GM19239 (cell line): ENCODE measurements at places on chromosomes 1 and 21.

DNA sequence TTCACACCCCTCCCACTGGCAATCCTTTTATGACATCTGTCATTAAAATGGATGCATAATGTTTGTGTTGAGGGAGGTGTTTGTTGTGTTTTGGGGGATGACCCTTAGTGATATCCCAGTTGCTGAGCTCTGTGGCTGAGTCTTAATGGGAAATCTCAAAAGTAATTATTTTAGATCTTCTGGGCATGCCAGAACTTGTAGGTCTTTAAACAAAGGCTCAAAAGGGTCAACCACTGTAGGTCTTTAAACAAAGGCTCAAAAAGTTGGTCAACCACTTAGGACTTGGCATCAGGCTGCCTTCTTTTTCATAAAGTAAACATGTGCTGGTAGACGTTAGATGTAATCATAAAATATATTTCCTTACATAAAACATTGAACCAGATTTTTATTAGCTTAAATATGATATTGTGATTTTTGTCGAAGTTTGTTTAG, 78.0 kb downstream of the CDC14A start:
- no peak for DNase-seq

- DNase-seq, result no peak
These were observed 488.0 kb downstream of the LMO4 start for GRCh38 chr1:87816646-87817045.

DNA sequence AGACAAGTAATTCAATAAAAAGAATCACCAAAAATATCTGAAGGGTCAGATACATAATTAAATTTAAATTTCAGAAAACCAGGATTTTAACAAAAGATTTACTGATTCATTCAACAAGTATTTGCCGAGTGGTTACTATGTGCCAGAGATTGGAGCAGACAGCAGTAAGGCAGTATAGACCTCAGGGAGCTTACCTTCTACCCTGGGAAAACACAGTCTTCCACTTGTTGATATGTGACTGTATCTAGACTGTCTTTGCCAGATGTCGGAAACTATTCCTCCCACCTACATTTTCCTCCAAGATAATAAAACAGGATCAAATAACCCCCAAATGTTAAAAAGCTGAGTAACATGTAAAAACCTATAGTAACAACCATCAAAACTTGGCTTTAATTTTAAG, 6.2 kb downstream of the HNRNPR start:
- DNase-seq, result no peak

- no peak for DNase-seq
These were observed 24.2 kb downstream of the PGM1 start for GRCh38 chr1:63617450-63617849.

DNA sequence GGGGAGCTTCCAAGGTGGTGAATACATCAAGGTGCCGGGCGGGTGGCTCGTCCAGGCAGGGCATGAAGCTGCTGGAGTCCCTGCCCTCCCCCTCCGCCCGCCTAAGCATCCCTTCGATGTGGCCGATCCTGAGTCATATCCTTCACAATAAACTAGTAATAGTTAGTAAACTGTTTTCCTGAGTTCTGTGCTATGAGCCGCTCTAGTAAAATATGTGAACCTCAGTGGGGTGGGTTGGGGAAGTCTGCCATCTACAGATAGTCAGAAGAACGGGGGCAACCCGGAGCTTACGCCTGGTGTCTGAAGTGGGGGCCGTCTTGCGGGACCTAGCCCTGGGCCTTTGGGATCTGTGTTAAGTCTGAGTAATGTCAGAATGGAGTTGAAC, 21.6 kb downstream of the C2CD2 start:
- DNase-seq, result no peak

DNA sequence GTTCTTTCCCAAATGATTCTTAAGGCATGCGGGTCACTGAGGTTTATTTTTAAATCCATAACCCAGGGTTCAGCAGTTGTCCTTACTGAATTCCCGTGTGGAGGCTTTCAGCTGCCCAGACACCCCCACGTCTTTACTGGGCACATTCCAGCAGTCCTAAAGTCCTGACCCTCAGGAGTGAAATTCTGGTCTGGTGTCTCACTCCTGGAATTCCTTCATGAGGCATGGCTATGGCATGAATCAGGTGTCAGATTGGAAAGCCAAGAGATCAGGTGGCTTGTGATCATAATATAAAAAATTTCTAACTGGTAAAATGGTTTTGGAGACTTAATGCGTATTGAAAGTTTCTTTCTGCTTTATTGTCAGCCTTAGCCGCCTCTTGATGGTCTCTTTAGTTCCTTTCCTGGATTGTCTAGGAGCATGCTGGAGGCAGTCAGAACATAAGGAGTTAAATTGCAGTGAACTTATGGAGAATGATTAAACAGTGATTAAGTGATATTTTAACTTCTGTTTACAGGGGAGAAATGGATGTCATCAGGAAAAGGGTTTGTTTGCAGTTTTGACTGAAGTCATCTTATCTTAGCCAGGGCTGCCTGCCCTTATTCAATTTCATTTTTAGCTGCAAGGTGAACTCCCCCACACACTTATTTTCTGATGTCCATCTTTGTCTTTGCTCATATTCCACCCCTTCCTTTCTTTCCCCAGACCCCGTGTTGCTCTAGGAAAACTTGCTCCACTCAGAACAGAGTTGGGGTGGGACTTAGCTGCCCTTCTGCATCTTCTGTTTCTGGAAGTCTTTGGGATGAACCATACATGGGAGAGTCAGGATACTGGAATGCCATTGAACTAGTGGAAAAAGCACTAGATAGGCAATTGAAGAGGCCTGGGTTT, 25.7 kb upstream of the MACF1 start:
- DNase-seq, result no peak

- DNase-seq, result no peak
These were observed 53.8 kb downstream of the SERBP1 start for GRCh38 chr1:67376381-67376780.

- DNase-seq, result no peak
These were observed 446.8 kb downstream of the NUF2 start for GRCh38 chr1:163768576-163768975.

GRCh38 chr1:227883641-227884301, 64.0 kb downstream of the WNT9A start:
- DNase-seq, result no peak

DNA sequence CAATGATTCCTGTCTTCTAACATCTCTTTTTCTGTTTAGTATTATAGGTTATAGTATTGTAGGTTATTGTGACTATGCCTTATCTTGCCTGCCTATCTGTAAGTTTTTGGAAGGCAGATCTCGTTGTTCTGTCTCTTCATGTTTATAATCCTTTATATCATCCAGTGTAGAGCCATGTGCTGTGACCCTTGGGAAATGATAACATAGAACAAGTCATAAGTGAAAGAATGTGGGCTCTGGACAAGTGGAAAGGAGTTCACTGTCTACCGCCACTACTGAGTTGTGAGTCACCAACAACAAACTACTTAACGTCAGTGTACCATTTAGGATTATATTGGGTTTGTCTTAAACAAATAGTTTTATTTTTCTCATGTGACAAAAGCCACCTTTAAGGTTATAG, 139.3 kb downstream of the LYPLAL1 start:
- DNase-seq, result no peak

DNA sequence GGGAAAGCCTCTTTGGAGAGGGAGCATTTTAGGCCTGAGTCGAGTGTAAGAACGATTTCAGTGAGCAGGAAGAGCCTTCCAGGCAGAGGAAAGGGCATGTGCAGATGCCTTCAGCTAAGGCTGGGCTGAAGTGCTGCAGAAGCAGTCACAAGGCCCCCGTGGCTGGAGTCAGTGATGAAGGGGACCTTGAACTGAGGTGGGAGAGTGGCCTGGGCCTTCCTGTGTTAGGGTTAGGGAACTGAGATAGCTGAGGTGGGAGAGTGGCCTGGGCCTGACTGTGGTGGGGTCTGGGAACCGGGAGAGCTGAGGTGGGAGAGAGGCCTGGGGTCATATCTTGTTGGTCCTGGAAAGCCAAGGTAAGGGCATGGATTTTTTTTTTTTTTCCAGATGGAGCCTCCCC, 50.9 kb upstream of the ETV3 start:
- DNase-seq, result no peak
